ENCODE measurements at places on chromosomes 12 and 14.

DNA sequence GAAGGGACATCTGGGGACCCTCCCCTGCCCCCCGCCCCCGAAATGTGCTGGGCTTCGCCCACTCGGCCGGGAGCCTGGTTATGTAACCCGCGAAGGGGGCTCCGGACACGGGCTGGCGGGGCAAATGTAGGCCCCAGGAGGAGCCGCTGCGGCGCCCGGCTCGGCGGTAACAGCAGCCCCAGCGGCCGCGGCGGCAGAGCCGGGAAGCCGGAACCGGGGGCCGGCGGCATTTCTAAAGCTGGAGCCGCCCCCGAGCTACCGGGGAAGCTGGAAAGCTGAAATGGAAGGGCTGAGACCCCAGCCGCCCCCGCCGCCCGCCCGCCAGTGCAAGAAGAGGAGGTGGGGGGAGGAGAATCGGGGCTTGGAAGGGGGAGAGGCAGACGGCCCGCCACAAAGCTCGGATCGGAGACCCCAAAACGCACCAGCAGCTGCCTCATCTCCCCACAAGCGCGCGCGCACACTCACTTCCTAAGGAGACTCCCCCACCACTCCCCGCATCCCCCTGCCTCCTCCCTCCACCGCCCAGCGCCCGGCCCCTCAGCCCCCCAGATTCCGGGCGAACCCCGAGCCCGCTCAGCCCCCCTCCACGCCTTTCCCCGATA lies 1.5 kb downstream of the KDM2B start:
- peak; percentile 47 for DNase-seq

DNA sequence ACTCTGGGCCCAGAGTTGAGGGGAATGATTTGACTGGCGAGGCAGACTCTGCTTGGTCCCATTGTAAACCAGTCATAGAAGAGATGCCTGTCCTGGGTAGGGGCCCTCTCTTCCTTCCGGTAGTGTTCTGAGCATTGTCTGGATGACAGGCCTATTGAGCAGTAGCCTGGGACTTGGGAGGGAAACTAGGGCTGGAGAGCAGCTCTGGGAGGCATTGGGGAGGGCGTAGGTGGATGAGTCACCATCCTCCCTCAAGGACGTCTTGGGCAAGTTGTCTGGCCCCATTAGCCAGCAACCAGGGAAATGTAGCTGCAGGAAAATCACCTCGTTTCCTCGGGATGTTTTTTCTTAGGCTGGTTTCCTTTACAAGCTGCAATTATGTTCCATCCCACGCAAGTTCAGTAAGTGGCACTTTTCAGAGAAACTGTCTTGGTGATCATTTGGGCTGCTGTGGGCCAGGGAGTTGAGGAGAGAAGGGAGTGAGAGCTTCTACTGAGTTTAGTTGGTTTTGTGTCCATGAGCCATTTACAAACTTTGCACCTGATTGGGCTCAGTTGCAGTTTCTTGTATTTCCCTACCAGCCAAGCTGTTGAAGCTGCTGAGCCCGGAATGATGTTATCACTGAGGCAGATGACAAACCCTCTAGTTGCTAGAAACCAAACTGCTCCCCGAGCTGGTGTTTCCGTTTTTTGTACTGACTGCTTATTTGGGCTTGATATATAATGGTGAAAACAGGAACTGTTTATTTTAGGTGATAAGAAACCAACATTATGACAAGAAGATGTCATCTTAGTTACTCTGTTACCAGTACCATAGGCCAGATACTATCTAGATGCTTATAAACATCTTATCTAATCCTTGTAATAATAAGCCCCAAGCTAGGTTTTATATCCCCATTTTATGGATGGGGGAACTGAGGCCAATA lies 147.6 kb downstream of the CHST11 start:
- peak; percentile 62 for DNase-seq

- DNase-seq = peak; percentile 36
Measured at GRCh38 chr12:96719660-96720362, 187.2 kb upstream of the NEDD1 start.

DNA sequence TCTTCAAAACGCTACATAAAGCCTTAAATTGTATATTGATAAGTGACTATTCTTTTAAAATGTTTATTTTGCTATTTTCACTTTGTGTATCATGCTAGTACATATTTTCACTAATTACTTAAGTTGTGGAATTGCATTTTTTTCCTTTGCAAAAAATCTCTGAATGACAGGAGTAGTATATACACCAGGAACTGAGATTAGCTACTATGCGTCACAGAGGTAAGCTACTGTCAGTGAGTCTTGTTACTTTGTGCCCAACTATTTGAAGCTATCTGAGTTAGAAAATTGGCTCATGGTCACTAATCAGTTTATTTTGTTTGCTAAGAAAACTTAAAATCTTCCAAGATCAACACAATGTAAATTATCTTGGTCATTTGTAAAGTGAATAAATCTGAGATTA lies 887.4 kb downstream of the TMTC2 start:
- no peak for DNase-seq
